ENCODE measurements at places on chromosomes 12 and 14.

DNA sequence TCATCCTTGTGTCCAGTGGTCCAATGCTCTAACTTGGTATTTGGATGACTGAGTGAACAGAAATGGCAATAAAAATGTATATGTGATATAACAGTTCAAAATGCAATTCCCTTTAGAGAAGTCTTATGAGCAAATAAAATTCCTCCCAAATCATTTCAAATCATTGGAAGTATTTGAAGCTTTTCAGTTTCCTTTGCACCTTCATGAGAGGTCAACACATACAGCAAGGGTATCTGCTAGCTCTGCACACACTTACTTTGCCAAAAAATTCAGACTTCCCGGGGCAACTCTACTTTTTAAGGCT is 423.7 kb downstream of the ATP23 start:
- DNase-seq = no peak

GRCh38 chr12:6372403-6373003 is 2.9 kb downstream of the SCNN1A start:
- no peak for DNase-seq

DNA sequence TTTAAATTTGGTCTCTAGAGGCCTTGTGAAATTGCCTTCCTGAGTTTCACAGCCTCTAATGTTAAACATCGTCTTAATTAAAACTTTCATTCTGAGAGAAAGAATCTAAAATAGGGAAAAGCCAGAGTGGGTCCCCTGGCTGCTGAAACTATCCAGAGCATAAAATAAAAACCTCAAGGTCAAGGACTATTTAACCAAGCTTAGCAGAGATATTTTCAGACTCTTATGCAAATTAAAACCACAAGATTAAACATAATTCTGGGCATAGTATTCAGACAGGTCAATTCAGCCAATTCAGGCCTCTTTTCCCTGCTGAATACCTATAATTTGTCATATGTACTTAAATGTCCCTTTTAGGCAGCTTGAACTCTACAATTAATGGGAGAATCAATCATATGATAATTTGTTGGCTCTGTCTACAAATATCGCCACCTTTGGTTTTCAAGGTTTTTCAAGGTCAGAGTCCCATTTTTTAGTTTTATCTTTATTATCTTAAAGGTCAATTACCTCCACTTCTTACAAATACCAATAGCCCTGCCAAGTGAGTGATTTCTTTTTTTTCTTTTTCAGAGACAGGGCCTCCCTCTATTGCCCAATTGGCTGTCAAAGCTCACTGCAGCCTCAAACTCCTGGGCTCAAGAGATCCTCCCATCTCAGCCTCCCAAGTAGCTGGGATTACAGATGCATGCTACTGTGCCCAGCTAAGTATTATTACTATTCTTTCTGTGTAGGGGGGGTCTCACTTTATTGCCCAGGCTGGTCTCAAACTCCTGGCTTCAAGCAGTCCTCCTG is 257.1 kb downstream of the PHLDA1 start:
- DNase-seq = no peak

DNA sequence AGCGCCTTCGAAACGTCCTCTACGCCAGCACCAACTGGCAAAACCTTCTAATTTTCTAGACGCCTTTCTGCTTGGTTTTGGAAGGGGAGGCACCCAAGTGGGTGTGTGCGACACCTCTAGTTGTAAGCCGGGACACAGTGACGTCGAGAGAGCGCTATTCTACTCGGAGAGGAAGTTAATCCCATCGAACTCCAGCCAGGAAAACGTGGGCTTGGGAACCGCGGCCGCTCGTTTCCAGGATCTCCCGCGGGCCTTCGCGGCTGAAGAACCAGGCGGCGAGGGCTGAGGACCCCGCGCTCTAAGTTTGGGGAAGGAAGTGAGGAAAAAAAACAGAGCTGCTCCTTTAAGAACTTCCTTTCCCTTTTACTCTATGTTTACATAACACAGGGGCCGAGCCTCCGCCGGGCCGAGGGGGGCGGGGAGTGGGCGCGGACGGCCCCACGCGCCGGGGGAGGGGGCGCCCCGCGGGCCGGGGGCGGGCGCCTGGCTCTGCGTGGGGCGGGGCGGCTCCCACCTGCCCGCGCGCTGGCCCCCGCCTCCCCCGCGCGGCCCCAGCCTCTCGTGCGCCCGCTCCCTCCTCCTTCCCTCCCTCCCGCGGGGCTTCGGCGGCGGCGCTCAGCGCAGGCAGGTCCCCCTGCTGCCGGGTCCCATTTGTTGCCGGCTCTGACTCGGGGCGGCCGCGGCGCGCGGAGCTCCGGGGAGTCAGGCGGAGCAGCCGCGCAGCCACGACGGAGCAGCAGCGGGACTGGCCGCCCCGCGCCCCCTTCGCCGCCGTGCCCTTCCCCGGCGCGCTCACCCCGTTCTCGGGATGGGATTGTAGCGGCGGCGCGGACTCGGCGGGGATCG is at the start of gene PELI2:
TSS of gene PELI2 (plus strand) at position 647 of the 846 bp plus-strand sequence. CDS start 250 bp downstream, outside the sequence.
- DNase-seq = peak; percentile 85

DNA sequence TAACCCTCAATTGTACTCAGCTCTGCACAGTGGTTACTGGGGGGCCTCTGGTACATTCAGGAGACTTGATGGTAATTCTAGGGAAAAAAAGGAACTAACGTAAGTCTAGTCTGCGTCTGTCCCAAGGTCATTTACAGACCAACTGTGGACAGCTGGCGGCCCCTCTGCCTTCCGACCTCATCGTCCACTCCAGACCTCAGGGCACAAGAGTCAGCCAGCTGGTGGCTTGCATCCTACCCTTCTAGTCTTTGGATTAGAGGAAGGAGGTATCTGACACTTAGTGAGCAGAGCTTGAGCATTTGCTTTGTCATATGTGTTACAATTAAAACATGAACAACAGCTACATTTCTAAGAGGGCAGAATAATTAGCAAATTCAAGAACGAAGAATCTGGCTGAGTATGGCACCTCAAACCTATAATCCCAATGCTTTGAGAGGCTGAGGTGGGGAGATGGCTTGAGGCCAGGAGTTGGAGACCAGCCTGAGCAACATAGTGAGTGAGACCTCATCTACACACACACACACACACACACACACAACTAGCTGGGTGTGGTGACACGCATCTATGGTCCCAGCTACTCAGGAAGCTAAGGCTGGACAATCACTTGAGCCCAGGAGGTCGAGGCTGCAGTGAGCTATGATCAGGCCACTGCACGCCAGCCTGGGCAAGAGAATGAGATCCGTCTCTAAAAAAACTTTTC is 36.5 kb downstream of the SSH1 start:
- no peak for DNase-seq

DNA sequence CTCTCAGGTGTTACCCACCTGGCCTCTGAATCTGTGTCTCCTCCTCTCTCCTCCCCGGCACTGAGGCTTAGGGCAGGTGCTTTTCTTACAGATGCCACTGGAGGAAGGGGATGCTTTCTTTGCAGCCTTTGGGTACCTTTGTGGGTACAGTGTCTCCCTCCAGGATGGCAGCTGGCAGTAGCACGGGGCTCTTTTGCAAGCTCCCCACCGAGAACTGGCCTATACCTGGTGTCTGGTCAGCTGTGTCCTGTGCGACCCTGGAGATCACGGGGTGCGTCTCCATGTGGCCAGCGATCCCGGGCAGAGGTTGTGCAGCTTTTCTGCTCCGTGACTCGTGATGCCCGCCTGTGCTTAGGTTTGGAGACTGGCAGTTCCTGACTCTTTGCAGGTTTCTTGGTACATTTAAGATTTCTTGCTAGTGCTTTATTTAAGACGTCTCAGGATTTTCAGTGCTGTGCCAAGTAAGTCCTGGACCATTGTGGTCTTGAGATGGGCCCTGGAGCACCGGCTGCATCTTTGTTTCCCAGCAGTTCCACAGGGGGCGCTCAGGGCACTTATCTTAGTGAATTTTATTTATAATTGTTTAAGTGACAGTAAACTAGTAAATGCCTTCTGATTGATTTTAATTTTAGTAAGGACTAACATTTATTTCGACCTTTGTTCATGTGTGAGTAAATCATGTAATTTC is 68.9 kb downstream of the DDX51 start:
- no peak for DNase-seq

DNA sequence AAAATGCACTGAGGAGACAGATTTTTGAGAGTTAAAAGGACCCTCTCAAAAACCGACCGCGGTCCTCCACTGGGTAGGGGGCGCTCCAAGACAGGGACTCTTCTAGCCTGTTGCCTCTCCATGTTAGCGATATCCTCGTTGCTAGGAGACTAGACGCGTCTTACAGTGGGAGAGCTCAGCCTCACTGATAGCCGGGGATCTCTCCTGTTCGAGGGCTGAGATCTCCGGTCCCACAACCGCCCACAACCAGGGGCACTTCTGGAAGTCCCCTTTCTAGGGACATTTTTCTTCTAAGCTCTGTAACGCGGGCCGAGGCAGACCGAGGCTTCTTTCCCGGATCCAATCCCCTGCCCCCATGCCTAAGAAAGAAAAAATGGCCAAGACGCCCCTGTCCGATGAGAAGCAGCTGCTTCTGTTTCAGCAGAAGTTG is 21.3 kb downstream of the FKBP11 start:
- DNase-seq = peak; percentile 86

- peak; percentile 40 for DNase-seq
Measured at GRCh38 chr12:79344855-79345847, 345.6 kb downstream of the PAWR start.

GRCh38 chr14:76640923-76641395 is 120.3 kb upstream of the VASH1 start:
- no peak for DNase-seq

DNA sequence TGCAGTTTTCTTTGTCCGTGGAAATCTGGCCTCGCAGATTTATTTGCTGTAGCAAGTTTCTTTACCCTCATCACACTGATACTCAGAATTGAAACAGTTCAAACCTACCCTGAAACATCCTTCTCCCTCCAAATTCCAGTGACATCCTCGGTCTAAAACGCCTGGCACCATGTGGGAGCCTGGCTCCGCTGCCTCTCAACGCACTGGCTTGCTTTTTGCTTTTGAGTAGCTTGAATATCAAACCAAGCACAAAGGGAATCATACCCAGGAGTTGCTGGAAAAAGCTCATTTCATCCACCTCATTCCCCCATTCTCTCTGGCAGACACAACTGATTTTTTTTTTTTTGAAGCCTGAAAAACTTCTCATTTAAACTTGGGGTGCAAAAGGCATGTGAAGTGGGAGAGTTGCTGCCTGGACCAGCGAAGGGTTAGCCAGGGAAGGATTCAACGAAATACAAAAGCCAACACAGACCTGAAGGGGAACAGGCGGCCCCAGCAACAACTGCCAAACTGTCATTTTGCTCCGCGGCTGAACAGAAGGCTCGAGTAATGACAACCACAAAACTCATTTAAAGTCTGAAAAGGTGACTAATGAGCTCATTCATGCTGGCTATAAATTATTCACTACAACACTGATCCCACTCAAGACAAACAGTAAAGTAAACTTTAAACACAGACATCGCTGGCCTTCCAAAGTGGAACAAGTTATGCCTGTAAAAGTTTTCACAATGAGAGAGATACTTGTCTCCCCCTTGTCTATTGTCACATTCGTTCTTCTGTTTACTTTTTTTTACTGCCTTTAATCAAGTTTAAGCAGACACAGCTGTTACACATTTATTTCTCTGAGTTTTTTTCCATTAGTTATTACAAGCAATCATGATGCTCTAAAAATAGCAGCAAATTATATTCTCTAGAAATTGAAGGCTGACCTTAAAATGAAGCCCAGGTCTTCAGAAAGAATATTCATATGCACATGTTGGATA is 12.5 kb upstream of the FOXN3 start:
- DNase-seq = peak; percentile 64

DNA sequence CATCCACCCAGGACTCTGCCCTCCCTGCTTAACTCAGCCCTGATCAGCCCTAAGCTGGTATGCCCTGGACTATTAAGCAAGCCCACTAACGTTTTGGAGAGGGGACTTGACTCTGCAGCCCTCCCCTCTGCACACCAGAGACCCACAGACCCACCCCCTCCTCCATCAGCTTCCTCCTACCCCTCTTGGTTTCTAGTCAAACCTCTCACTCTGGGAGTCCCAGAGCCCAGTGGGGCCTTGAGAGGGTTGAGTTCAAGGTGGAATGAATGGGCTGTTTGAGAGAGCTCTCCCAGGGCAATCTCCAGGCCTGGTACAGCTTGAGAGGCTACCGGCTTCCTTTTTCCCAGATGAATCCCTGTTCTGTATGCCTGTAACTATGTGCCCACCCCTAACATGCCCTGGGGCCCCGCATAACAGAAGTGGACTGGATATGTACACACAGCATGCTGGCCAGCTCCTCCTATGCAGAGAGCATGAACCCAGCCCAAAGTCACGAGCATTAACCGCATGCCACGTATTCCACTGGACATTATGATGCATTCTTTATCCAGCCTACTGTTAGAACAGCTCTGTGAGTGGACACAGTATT is 43.6 kb downstream of the IRF2BPL start:
- DNase-seq = no peak

- DNase-seq = no peak
Measured at GRCh38 chr12:99772274-99772673, 124.7 kb downstream of the GARIN6 start.

GRCh38 chr12:104171785-104172569 is 34.0 kb upstream of the NFYB start:
- no peak for DNase-seq

DNA sequence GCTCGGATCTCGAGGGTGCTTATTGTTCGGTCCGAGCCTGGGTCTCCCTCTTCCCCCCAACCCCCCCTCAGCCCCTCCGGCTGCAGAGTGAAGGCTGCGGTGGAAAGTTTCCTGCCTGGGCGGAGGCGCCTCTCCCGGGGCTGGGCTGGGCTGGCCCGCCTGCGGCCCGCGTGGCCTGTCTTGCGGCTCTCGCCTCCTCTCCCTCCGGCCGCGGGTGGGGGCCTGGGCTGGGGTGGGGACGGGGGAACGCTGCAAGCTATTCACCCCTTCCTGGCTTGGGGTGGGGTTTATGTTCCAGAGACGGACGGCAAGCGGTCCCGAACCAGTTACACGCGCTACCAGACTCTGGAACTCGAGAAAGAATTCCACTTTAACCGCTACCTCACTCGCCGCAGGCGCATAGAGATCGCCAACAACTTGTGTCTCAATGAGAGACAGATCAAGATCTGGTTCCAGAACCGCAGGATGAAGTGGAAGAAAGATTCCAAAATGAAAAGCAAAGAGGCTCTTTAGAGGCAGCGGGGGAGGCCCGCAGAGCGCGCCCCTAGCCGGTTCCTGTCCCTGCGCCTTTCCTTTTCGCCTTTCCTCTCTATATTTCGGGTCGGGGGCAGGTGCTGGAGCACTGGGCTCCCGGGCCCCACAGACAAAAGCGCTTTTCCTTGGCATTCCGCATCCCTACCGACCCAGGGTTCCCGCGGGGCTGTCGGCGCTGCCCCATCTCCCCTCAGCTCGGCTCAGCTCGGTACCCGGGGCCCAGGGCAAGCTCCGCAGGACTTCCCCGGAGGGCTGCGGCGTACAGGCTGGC is 1.3 kb downstream of the HOXC5 start:
- DNase-seq = no peak

- DNase-seq = no peak
Measured at GRCh38 chr12:100656141-100656540, 82.7 kb downstream of the GAS2L3 start.

DNA sequence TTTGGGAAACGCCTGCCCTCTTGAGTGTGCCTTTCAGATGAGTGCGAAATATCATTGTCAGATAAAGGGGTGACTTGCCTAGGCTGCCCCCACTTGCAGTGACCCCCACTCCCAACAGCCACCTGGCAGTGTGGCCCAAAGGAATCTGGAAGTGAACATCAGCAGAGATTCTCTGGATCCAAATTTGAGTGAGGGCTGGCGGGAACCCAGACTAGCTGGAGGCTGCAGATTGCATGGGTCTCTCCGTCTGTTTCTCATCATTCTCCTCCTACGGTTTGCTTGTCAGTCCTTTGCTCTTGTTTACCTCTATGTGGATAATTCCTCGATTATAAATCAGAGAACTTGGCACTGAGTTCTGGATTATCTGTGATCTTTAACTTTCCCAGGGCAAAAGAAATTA is 280.8 kb downstream of the ZFP36L1 start:
- DNase-seq = peak; percentile 55

- DNase-seq = no peak
Measured at GRCh38 chr14:49249022-49249421, 337.2 kb downstream of the RPS29 start.

GRCh38 chr12:122917507-122918121 is 21.7 kb upstream of the VPS37B start:
- DNase-seq = peak; percentile 58

All from Ammon's horn (tissue), 1 donor.